ENCODE measurements at places on chromosomes 12 and 14.

DNA sequence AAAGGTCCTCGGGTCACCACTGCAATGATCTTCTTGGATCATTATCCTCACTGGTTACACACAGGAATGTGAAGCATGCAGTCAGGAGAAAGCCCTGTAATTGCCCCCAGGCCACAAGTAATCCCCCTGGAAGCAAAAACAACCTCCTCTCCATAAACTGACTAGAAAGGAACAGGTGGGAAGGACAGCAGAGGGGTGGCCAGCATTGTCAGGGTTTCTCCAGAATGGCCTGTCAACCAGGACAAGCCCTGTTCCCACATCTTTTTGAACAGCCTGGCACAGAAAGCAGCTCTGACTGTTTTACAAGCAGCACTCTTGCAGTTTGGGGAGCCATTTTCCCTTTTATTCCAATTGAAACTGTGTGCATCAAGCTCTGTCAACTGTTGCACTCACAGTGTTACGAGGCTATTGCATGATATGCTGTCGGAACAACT lies 36.1 kb downstream of the TMCC3 start:
- no peak for DNase-seq

- no peak for DNase-seq
Measured at GRCh38 chr14:51730098-51730497, 78.4 kb downstream of the FRMD6 start.

- DNase-seq = no peak
Measured at GRCh38 chr12:93130366-93131054, 201.4 kb upstream of the EEA1 start.

GRCh38 chr12:2170376-2170775 lies 117.6 kb downstream of the CACNA1C start:
- no peak for DNase-seq

DNA sequence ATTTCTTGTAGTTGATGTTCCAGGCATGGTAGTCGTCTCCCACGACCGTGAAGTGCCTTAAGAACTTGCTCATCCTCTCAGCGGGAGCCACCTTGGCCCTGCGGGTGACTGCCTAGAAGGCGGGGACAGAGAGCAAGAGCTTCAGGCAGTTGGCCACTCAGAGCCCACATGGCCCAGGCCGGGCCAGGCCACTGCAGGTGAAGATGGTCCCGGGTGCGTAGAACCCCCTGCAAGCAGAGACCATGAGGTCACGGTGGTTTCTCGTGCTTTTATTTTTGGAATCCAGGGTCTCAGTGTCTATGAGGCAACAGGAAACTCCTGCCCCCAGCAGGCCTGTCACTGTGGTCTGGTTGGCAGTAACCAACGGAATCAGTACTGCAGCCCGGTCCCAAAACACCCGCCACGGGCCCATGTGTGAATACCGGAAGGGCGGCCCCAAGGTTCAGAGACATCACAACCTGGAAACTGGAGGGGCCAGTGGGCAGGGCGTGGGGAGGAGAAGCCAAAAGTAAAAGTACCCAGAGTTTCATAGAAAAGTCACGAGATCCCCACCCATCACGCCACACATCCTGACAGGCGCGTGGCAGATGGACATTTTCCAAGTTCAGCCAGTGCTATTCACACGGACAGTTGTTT lies 27.5 kb downstream of the HVCN1 start:
- DNase-seq = no peak

- DNase-seq = no peak
Measured at GRCh38 chr14:78710963-78711362, 540.8 kb downstream of the NRXN3 start.

GRCh38 chr14:80213602-80214001 lies 2.3 kb upstream of the DIO2 start:
- peak; percentile 20 for DNase-seq

- no peak for DNase-seq
Measured at GRCh38 chr12:76446090-76446489, 97.9 kb upstream of the BBS10 start.

DNA sequence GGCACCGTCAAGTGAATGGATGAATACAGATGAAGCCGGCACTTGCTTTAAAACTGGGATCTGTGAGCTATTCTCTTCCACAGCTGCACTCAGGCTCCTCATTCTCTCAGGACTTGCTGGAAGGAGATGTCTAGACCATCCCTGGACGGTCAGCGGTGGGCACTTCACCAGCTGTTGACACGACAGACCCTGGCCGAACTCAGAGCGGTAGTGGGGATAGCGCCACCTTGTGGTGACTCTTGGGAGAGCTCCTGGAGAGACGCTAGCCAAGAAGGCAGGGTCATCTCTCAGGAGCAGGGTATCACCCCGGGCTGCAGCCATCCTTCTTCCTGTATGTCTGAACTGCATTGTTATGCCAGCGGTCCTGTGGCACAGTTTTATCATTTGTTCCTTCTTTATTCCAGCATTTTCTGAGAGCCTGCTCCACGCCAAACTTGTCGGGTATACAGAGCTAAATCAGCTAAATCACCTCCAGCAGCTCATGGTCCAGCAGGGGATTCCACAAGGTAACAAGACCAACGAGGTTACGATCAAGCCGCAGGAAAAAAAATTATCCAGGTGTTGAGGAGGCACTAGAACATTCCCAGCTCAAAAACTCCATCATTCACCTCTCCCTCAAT lies 10.0 kb downstream of the WNT1 start:
- no peak for DNase-seq

DNA sequence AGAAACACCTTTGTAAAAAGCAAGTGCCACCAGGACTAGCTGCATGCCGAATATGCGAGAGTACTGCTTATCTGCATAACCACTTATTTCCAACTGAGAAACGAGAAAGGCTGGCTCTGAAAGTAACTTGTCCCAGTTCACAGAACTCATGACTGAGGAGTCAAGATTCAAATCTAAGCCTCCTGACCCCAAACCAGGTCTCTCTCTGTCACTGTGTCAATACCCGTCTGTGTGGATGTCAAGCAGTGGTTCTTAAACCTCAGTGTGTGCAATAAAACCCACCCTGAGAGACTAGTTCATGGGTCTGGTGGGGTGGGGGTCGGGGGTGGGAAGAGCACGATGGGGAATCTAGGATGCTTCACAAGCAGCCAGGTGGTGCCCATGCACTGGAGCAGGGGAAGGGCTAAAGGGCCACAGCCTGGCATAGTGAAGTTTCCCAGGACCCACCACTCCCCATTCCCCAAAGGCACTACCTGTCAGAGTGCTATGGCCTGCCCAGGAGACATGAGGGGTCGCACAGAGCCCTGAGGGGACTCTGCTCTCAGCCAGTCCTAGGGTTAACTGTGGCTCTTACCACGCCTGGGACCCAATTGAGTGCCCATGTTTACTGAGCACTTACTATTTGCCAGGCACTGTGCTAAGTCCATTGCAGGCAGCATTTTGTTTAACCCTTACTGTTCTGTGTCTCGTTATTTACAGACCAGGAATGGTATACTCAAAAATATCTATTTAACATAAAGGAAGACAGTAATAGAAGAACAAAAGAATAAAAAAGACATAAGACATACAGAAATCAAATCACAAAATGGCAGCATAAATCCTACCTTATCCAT lies 33.4 kb upstream of the PNMA1 start:
- no peak for DNase-seq

DNA sequence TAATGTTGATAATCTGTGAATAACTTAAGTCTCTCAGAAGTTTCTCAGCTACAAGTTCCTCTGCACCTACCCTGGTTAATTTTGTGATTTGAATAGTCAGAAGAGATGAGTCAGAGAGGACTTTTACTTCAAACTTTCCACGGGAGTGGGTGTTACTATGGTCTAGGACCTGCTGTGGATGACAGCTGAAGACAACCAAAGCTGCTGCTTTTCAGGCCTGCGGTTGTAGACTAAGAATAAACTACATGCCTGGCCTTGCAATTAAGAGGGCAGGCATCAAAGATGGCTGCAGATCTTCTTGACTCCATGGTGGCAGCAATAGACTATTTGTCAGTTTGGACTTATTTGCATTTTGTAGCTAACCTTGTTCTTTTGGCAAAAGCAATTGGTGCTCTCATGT lies 227.1 kb upstream of the KRR1 start:
- no peak for DNase-seq

DNA sequence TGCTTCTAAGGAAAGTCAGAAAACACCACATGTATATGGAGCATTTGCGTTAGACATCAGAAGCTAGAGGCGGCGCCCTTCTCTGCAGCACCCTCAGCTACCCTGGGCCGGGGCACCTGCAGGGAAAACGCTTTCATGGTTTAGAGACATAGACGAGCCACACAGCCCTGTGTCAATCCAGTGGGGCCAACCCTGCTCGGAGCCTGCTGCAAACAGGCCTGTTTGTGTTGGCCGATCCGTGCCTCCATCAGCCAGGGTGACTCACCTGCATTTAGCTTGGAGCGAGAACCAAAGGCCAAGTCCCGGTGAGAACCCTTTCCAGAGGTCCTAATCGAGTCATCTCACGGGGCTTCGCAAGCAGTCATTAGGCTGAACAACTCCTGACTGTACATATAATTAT lies 19.5 kb upstream of the FZD10 start:
- DNase-seq = no peak

GRCh38 chr12:71014180-71014785 lies 93.7 kb upstream of the PTPRR start:
- DNase-seq = no peak

- no peak for DNase-seq
Measured at GRCh38 chr14:61438036-61438435, 116.7 kb downstream of the PRKCH start.

- DNase-seq = no peak
Measured at GRCh38 chr12:29883525-29883924, 99.8 kb upstream of the TMTC1 start.

DNA sequence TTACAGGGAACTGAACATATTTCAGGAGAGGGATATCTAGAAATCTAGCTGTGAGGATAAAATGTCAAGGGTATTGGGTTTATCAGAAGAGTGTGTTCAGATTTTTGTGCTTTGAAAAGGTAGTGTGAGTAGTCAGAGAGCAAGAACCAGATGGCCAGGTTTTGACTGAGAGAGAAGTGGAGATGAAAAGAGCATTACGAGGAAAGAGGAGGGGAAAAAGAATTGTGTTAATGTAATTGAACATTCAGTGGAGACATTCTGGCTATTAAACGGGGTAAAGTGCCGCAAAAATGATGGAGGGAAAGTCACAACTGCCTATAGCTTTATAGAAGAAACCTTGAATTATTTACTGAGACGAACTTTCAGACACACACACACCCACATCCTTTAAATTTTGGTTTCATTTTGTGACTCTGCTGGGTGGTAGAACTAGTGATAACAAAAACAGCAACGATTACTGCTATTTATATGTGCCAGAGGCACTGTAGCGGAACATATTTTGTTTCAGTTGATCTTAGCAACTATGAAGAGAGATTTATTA lies 213.6 kb downstream of the ERC1 start:
- DNase-seq = no peak

DNA sequence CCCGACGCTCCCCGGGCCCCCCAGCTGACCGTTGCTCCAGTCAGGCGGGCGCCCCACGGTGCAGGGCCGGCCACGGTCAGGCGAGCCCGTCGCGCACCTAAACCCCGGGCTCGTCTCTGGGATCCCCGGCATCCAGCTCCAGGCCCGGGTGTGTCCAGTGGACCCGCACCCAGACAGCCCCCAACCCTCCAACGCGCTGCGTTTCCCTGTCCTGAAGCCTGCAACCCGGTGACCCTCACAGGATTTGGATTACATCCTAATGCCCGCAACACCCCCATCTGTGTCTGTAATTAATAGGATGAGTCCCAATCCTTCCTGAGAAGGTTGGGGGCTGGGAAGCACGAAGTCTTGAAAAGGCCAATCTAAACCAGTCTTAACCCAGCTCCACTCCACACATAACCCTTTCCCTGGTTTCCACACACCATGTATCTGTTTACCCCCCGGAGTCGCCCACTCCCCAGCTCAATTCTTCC lies 10.4 kb downstream of the CPNE6 start:
- no peak for DNase-seq

GRCh38 chr12:101939856-101940265 lies 62.5 kb downstream of the DRAM1 start:
- DNase-seq = peak; percentile 45

DNA sequence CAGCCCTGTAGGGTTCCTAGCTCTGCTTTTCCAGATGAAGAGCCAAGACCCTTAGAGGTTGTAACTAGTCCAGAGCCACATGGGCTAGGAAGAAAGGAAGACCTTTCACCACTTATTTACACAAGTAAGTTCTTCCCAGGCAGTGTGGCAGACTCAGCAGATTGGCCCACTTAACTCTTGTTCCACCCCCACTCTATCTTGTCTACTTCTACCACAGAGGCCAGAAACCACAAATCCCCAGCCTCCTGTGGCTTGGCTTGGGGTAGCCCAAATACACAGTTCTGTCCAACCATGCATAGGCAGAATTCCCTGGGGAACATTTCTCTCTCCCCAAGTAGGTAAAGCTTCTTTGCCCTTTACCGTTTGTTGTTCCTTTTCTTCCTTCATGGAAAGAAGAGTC lies 383.5 kb downstream of the RGS6 start:
- DNase-seq = no peak

GRCh38 chr12:115953450-115953849 lies 324.0 kb downstream of the MED13L start:
- no peak for DNase-seq
